ENCODE measurements at places on chromosomes 3 and 15.
A peak's percentile ranks its signal among the peaks of the same experiment; 100 is the strongest.

- peak; percentile 93 for DNase-seq
Measured at GRCh38 chr3:111761309-111761795, 97.7 kb upstream of the PHLDB2 start.

- no peak for DNase-seq
Measured at GRCh38 chr3:100361897-100362296, 27.3 kb downstream of the NIT2 start.

GRCh38 chr3:154050766-154051165 is 70.4 kb upstream of the ARHGEF26 start:
- peak; percentile 41 for DNase-seq

DNA sequence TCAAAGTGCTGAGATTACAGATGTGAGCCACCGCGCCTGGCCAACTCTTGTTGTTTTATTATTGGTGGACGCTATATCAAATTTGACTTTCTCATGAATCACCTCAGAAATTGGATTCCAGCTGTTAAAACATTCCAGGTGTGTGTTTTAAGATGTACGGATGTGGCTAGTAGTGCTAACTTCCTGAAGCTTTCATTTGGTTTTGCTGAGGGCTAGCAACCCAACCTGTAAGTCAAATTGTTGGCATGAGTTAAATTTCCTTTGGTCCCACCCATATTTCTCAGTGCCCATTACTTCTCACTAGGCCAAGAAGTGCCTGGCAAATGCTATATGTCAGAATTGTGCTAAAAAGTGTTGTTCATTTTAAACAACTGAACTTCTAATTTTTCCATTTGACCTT is 13.1 kb upstream of the KAT2B start:
- DNase-seq = no peak

DNA sequence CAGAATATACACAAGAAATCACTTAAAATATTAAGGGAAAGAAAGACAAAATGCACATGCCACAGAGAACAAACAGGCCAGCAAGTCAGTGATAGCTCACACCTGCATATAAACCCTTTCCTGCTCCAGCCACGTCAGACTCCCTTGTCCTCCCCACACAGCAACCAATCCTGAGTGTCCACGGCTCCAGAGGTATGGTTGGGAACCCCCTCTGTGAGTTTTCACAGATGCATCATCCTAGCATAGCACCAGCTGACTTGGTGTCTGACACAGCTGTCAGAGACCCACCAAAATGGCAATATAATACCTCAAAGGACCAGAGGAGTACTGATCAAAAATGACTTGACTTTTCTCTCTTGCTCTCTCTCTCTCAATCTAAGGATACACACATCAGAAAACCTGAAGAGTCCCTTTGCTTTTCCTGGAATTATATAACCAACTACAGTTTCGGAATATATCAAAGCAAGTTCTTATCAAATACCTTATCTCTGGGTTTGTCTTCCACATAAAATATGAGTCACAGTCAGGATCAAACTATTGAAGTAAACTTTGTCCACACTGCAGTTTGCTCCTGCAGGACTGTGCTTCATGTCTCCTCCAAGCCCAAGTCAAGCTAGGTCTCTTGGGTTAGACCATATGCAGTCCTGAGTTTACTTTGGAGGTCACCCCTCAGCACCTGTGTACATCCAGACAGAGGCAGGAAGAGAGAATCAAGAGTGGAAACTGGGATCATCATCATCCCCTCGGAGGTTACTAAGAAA is 187.1 kb upstream of the THBS1 start:
- no peak for DNase-seq

DNA sequence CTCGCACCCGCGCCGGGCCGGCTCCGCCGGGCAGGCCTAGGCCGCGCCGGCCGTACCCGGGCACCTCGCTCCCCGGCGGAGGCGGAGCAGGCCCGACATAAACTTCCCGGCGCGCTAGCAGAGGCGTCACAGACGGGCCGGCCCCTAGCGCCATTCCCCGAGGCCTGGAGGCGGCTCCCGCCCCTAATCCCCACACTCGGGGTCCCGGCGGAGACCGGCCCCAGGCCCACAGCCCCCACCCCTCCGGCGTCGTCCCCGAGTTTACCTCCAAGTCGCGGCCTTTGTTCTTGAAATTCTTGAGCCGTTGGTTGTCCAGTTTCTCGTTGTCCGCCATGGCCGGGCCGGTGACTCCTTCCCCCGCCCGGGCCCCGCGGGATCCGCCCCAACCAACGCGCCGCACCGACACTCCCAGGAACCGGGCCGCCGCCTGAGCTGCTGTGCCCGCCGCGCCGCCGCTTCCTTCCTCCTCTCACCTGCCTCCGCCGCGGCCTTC is 376 bp downstream of the KPNA4 start:
- DNase-seq = peak; percentile 44

GRCh38 chr3:40756500-40756899 is 231.7 kb downstream of the ZNF621 start:
- DNase-seq = no peak

- no peak for DNase-seq
Measured at GRCh38 chr15:28078191-28078719, 20.9 kb downstream of the OCA2 start.

GRCh38 chr15:92231461-92231860 is 162.2 kb upstream of the ST8SIA2 start:
- DNase-seq = no peak

GRCh38 chr3:106719583-106719982 is 657.7 kb upstream of the CCDC54 start:
- no peak for DNase-seq

DNA sequence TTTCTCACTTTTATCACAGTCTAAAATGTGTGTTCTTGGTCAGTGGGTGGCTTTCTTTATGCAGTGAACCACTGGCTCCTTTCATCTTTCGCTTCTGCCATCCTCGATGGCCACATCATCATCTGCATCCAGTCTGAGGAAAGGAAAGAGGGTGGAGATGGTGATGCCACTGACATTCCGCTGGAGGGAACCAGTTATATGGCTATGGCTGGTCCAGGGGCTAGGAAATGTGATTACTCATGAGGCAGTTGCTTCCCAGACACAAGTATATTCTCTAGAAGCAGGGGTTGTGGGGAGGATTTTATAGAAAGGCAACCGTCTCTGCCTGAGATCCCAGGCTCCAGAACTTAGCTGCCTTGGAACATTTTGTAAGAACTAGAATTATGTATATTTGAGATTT is 246.7 kb upstream of the AZI2 start:
- no peak for DNase-seq

- DNase-seq = no peak
Measured at GRCh38 chr15:74374648-74375302, 7.3 kb upstream of the CYP11A1 start.

DNA sequence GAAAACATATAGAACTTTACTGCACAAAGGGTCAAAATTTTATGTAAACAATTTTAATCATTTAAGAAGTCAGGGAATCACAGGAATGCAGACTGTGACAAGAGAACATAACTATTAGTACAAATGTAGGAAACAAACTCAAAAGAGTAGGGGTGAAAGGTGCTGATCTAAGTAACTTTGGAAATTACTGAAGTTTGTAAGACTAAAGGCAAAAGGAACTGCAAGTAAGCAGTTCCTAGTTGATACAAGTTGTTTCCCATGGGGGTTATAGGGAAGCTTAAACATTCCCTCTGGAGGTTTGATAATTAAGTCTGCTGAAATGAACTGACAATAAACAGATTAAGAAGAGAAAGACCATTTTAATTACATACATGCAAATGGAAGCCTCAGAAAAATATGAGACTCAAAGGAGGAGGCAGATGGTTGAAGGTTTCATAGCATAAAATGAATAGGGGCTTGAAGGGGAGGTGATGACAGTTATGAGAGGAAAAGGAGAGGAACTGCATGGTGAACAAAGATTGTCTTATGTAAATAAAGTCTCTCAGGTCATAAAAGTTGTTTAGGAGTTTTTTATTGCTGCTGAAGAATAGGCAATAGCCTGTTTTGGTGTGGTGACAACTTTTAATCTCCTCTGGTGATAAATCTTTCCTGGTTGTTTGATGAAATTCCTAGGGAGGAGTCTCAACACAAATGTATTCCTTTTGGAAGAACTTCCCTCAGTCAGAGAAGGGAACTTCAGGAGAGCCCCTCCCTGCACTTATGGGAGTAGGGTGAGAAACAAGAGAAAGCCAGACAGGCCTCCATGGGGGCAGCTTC is 17.1 kb downstream of the SETMAR start:
- DNase-seq = no peak

GRCh38 chr3:104988496-104988895 is 378.2 kb upstream of the ALCAM start:
- no peak for DNase-seq

GRCh38 chr3:72088486-72089025 is 303.6 kb upstream of the PROK2 start:
- DNase-seq = no peak

GRCh38 chr15:95923792-95924191 is 406.7 kb upstream of the NR2F2 start:
- no peak for DNase-seq

DNA sequence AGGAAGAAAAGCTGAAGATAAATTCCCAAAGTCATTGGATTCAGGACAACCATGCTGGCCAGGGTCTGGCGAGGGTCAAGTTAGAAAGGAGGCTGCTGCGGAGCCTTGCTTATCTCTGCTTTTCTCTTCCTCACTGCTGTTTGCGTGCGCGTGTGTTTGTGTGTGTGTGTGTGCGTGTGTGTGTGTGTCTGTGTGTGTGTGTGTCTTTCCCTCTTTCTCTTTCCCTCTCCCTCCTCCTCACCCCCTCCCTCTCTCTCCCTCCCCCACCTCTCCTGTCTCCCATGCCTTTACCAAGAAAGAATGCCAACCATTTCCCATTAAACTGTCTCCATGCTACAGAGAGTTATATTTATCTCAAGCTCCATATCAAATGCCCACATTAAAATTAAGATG is at the start of gene COLQ:
TSS of gene COLQ (minus strand) at position 134 of the 393 bp plus-strand sequence. CDS start at position 53, 81 bp downstream.
- no peak for DNase-seq

- DNase-seq = no peak
Measured at GRCh38 chr15:89088605-89089315, 504 bp downstream of the ABHD2 start.

DNA sequence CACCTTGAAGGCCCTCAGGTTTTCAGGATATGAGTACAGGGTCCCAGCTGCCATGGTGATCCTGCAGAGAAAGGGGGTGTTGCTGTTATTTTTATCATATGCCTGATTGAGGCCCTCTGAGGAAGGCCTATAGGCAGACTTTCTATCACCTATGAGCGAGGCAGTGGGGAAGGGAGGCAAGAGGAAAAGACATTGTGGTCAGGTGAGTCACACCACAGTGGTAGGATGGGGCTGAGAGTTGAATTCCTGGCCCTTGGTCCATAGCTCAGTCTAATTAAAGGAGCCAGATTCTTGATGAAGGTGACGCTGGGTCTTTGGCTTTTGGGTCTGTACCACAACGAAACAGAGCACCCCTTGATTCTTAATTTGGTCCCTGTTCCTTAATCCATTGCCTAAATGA is 72.7 kb downstream of the ZNF621 start:
- DNase-seq = peak; percentile 54

- DNase-seq = peak; percentile 40
Measured at GRCh38 chr3:178289544-178290160, 246.6 kb upstream of the KCNMB2 start.

GRCh38 chr15:98292442-98293240 is 332.1 kb downstream of the ARRDC4 start:
- peak; percentile 8 for DNase-seq

GRCh38 chr3:148880681-148881080 is 15.6 kb downstream of the CPA3 start:
- no peak for DNase-seq

DNA sequence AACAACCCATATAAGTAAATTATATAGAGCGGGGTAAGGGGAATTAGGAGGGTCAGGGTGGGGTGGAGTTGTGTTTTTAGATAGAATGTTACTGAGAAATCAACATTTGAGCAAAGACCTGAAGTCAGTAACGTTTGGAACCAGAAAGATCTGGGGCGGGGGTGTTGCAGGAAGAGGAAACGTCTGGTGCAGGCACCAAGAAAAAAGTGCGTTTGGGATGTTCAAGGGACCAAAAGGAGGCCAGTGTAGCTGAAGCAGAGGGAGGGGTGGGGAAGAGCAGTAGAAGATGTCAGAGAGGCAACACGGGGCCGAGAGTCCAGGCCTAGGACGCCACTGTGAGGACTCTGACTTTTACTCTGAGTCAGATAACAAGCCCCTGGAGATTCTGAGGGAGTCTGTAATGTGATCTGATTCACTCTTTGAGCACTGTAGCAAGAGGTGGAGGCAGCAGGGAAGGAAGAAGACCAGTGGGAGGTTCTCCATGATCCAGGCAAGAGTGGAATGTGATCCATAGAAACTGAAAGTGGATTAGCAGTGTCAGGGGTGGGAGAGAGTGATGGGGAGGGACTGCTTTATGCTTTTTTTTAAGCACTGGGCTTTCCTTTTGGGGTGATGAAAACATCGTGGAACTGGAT is 179.3 kb upstream of the CHRM5 start:
- peak; percentile 69 for DNase-seq

- DNase-seq = no peak
Measured at GRCh38 chr3:89947337-89947954, 840.0 kb downstream of the EPHA3 start.

- peak; percentile 41 for DNase-seq
Measured at GRCh38 chr3:89300526-89300925, 193.1 kb downstream of the EPHA3 start.

DNA sequence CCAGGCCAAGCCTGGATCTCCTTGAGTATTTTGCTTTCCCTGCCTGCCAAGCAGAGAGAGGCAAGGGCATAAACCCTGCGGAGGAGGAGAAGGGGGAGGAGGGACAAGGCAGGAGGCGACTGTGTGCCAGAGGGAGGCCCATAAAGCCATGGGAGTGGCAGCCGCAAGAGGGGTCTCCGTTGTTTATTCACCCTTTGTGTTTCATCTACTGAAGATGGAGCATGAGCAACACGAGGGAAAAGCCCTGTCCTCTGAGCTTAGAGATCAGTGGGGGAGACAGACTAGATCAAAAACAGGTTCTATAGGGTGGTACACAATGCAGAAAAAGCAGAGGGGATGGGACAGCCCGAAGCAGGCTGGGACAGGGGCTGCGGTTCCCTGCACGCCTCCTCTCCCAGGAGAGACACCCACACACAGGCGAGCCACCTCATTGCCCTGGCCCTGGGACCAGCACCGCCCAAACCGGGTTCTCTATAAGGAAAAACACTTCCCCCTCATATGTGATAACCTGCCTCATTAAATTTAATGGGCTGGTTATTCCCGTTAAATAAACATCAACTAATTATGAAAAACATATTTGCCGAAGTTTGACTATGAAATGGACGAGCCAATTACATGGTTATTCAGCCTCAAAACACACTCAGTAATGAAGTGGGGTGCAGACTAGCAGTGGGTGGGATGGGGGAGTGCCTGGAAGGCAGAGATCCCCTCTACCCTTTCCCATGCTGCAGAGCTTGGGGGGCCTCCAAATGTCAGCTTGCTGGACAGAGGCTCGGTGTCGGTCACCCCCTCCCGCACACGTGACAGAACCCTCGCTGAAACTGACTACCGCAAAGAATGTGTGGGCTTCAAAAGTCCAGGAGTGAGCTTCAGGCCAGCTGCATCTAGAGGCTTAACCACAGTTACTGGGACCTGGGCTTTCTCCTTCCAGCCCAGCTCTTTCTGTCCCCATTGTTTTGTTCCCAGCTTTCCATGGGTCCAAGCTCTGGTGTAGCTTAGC is 14.2 kb upstream of the PLXNA1 start:
- DNase-seq = no peak

DNA sequence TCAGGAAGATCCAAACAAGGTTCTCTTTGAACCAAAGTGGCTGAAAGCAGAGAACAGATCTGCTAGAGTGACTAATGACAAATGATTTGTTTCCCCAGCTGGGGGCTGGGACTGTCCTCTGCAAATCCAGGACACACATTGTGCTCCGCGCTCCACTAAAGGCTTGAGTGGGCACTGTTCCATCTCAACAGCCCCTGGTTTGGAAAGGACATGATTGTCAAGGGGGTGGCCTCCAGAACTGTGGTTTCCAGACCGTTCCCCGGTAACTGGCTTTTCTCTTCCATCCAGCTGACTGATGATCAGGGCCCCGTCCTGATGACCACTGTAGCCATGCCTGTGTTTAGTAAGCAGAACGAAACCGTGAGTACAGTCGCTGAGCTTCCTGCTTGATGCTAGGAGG is 91.0 kb downstream of the LRTM1 start:
- DNase-seq = no peak
